ENCODE measurements at places on chromosomes 11 and 22.

DNA sequence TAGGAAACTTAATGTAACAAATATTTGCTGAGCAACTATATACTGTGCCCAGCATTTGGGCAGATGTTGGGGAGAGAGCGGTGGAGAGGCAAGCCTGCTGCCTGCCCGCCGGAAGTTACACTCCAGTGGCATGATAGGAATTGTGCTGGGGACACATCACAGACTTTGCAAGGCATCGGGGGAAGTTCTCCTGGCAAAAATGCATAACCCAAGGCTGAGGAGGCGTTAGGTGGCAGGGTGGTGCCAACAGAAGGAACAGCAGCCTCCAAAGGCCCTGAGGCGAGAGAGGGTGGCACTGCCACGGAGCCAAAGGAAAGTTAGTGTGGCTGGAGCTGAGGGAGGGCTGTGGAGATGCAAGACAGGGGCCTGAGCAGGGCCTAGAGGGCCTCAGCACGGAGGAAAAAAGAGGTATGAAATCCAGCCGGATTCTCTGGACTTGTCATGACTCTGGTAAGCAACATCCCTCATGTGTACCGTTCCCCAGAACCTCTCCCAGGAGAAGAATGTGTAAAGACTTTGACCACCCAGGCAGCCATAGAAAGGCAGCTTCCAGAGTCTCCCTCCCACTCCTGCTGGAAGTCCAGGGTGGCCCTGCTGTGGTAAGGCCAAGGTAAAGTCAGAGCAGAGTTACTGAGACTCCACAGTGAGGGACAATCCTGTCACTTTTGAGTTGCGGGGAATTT is 76.1 kb upstream of the RAB1B start:
- DNase-seq = no peak

DNA sequence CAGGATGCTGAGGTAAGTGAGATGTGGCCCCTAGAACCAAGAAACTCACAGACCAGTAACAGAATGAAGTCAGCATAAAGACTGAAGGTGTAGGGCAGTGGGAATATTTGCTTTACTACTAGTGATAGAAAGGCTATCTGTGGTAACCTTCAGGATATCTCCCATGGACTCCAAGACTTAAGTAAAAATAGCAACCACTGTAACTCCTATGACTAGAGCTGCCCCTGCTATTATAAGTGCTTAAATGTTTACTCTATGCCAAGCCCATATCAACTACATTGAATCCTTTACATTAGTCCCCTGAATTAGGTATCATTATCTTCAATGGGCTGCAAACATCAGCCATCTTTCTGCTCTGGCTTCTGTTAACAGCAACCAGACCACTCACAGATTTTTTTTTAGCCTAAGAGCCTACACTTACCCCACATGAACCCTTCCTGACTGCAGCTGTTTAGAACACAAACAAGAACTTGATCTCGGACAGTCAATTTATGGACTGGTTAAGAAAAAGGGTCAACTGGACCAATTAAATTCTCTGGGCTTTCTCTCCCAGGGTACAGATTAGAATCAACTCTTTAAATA is 335.1 kb upstream of the API5 start:
- no peak for DNase-seq

DNA sequence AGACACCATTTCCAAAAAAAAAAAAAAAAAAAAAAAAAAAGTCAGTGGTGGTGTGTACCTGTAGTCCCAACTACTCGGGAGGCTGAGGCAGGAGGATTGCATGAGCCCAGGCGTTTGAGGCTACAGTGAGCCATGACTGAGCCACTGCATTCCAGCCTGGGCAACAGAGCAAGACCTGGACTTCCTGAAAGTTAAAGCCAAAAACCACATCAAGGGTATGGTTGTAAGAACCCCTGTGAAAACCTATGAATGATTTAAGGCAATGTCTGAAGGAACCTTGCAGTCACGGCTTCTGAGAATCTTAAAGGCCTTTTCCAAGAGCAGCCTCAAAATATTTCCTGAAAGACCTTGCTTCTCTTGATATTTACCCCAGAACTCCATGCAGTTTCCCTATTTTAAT is 30.5 kb upstream of the MSANTD2 start:
- no peak for DNase-seq

- no peak for DNase-seq
Observed at GRCh38 chr11:11215944-11216343, 137.1 kb downstream of the CSNK2A3 start.

GRCh38 chr11:134541951-134542350 is 129.9 kb upstream of the B3GAT1 start:
- no peak for DNase-seq

DNA sequence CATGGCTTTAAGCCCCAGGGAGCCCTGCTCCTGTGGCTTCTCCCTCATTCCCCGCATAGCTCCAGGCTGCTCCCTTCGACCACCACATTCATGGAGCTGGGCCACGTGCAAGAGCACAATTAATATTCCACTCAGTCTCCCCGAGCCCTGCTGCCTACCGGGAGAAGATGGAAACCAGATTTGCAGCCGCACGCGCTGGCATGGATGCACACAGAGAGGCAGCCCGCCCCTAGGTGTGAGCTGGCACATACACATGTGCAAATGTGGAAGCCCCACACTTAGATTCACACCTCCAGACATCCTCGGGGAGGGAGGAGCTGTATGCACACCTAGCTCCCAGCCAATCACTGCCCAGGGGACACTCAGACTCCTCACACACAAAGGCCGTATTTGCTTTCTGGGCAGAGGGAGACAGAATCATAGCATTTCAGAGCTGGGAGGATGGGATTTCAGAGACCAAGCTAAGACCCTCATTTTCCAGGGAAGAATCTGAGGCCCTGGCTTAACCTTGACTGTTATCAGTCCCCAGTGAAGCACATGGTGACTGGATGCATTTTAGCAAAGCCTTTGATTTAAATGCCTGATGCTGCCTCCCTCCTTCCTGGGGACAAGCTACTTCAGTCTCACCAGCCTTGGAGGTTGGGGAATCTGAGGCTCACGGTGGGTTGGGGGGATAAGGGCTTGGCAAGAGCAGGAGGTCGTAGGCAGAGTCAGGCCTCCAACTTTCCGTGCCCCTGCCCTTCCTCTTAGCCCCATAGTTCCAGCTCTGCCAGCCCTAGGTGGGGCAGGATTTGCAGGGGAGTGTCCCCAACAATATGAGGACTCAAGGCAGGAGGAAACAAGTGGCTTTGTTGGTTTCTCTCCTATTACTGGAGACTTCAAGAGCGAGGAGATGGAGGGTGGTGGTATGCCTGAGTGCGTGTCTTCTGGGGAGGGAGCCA is 5.3 kb upstream of the CREB3L1 start:
- no peak for DNase-seq

DNA sequence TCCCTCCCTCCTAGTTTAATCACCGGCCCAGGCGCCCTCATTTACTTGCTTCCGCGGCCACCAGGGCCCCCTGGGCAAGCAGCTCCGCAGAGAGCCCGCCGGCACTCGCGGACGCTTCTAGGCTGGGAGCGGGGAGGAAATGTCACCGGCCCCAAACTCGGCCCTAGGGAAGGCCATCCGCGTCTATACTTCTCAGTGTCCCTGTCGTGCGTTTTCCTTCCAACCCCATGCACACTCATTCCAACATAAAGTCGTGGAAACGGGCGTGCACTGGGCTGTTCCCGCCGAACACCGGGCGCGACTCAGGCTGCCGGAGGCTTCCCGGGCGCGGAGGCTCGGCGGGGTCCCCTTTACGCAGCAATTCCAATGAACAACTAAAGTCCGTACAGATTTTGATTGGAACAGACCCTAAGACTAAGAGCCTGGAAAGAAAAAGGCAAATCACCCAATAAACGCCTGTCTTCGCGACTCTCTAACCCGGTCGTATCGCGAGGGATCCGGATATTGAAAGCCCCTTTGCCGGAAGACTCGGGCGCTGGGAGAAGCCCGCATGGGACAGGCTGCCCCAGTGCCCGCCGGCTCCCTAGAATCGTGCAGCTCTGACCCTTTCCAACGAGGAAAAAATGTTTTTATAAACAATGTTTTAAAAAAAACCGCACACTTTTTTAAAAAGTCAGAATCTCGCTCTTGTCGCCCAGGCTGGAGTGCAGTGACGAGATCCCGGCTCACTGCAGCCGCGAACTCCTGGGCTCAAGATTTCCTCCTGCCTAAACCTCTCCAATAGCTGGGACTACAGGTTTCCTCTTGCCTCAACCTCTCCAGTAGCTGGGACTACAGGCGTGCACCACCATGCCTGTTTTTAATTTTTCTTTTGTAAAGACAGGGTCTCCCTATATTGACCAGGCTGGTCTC is 1.3 kb upstream of the BARX2 start:
- no peak for DNase-seq

DNA sequence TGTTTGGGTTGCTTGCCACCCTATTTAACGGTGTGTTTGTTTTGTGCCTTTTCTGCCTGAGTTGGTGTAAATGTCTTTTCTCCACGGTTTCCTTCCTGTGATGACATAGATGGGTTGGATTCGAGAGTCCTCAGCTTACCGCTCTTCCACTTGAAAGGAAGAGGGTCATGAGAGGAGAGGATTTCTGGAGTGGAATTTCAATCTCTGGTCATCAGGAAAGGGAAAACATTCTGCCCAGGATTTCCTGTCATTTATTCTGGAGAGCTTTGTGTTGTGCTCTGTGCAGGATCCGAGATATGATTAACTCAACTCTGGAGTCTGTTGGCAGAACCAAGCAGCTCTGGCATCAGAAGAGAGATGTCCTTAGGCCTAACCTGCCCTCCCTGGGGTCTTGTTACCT is 605.2 kb downstream of the NTM start:
- DNase-seq = no peak

- DNase-seq = no peak
Observed at GRCh38 chr11:88202498-88202897, 27.3 kb upstream of the RAB38 start.

- DNase-seq = no peak
Observed at GRCh38 chr11:104968856-104969776, 742 bp upstream of the CASP4 start.

DNA sequence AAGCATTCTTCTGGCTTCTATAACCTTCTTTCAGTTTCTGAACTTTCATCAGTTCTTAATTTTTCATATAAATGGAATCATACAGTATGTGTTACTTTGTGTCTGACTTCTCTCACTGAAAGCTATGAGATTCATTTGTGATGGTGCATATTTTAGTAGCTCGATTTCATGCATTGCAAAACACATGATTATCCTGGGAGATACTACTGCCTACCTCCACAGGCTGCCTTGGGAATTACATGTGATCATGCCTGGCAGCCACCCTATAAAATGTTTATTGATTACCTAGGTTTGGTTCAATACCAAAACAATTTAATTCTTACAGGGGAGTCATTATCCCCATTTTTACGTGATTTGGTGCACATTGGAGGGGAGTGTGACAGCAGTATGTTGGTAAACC is 34.1 kb upstream of the PAK1 start:
- no peak for DNase-seq

DNA sequence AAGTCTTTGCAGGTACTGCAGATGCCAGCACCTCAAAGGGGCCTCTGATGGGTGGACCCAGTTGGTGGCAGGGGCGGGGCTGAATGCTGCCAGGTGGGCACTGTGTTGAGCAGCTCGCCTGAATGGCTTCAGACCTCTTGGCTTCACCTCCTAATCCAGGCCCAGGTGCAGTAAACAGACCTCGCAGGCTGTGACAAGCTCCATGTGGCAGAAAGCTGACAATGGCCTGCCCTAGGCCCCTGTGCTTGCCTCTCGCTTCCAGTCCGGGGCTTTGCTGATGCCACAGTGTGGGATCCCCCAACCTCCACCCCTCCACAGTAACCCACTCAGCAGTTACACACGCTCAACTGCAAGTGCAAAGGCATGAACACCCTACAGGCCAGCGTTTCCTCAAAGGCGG is 9.4 kb downstream of the IGLL1 start:
- DNase-seq = no peak

DNA sequence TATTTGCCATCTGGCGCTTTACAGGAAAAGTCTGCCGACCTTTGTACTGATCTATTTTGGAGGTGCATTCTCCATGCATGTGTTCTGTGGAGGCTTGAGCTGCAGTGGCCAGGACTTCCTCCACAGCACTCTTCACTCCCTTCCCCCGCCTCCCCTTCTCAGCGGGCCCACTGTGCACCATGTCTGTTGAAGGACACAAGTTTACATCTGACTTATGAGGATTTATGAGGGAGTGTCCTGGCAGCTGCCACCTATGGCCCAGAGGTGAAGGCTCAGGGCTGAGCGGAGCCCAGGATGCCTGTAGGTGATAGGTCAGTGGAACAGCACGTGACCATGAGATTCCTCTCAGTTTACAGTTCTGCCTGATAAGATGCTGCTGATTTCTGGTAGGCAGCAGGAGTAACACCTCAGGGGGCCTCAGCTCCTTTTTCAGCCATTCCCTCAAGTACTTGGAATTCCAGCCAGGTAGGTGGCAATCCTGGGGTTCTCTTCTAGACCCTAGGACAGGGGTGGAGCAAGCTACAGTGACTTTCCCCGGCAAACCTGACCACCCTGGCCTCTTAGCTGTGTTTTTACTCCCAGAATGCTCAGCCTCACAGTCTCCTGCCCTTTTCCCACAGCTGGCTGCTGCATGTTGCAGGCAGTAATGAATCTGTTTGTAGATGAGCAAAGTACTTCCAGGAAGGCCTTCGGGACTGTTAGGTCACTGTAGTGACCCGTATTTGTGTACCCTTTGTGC is 59.9 kb downstream of the PPFIBP2 start:
- no peak for DNase-seq

- peak; percentile 71 for DNase-seq
Observed at GRCh38 chr11:69443138-69443967, 38.1 kb upstream of the LINC01488 start.

GRCh38 chr22:43109921-43110443 is 568 bp upstream of the BIK start:
- DNase-seq = no peak

DNA sequence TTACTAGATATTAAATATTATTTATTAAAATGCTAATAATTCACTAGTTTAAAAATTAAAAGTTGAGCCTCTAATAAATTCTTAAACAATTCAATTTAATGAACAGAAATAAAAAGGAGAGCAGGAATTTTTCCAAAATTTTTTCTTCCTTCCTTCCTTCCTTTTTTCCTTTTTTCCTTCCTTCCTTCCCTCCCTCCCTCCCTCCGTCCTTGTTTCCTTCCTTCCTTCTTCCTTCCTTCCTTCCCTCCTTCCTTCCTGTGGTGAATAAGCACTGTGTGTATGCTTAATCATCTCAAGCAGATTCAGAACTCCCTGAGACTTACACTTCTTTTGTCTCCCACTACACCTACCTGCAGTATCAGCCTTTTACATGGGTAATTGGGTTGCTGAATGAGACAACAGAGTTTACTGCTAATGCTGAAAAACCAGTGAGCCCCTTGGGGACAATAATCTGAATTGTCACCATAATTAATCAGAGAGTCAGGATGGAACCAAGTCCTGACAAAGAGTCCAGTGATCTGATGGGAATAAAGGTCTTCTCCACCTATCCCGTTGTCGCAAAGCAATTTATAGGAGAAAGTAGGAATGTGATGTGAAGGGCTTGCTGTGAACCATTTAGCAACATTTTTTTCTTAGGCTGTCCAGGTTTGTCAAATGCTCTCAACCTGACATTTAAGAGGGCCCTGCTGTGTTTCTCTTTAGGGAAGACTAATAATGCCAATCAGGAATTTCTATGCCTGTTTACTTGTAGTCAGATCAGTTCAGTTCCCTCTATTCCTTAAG is 58.1 kb upstream of the CEP295 start:
- DNase-seq = no peak

- no peak for DNase-seq
Observed at GRCh38 chr11:77446911-77447629, 26.8 kb downstream of the PAK1 start.

- no peak for DNase-seq
Observed at GRCh38 chr11:120144501-120144900, 6.6 kb upstream of the TRIM29 start.

Measured in progenitor cell of endocrine pancreas (in vitro differentiated cells).